ENCODE measurements at places on chromosomes 2 and 18. TPM values are rescaled to one million over a fixed set of nuclear protein-coding genes. Genes with fewer than 3 reads are reported as not detected.

The SERPINB12 gene
- total RNA-seq = not detected

- DNase-seq = no peak
Measured at GRCh38 chr2:39549718-39550464, 112.8 kb upstream of the MAP4K3 start.

- no peak for DNase-seq
Measured at GRCh38 chr18:27746241-27746640, 430.7 kb downstream of the CDH2 start.

The LAMA3 gene
- total RNA-seq = 15.7 TPM

DNA sequence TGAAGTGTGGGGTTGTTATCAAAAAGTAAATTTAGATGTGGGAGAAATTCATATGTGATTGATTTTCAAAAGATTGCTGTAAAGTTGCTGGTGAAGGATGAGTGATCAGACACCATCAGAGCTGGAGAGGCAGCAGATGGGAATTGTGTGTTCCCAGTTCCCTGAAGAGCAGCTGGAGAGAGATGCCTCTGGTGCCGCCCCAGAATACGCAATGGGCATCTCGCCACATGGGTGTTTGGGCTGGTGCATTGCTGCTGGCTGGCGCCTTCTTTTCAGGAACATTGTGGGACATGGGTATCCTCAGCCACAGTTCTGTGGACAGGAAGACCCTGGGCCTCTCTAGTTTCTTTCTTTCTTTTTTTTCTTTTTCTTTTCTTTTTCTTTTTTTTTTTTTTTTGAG, 11.9 kb downstream of the ATG4B start:
- no peak for DNase-seq

- DNase-seq = no peak
Measured at GRCh38 chr2:125564471-125564870, 1091.5 kb upstream of the GYPC start.

The UGT1A9 gene
- not detected for total RNA-seq

DNA sequence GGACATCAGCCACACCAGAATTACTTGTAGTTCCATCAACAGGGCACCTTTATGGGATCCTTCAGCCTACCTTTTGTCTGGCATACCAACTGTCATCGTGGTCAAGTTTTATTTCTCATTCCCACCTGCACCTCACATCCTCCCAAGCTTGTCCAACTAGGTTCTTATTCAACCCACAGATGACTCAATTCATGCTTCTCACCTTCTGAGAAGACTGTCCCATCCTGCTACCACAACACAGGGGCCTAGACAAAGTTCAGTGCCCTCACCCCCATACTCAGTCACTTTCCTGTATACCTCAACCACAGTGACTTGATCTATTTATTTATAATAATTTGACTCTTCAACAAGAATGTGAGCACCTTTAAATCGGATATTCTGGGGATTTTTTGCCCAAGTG, 114.4 kb upstream of the ACVR1C start:
- DNase-seq = no peak

Data from fibroblast of the aortic adventitia (primary cell).